Activated gamma-delta T cell treated with anti-CD3 and anti-CD28 coated beads, Interleukin-2, amount 50 U/mL, for 16 hours (primary cell): ENCODE measurements at places on chromosomes 5 and 9.

DNA sequence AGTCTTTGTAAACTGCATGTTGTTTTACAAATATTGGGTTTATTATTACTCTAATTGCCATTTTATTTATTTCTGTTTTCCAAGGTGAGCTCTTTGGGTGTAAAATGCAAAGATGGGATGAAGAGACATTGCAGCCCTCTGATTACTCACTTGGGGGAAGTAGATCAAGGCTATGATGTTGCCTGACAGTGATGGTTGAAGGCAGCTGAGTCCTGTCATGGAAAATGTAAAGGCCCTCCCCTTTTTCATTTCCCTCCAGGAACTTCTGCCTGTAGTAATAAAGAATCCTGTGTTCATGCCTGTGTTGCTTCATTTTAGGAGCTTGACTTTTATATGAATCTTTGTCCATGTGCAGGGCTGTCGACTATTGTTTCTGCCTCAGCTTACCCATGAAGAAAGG, 605.4 kb upstream of the CLINT1 start:
- DNase-seq, result no peak

DNA sequence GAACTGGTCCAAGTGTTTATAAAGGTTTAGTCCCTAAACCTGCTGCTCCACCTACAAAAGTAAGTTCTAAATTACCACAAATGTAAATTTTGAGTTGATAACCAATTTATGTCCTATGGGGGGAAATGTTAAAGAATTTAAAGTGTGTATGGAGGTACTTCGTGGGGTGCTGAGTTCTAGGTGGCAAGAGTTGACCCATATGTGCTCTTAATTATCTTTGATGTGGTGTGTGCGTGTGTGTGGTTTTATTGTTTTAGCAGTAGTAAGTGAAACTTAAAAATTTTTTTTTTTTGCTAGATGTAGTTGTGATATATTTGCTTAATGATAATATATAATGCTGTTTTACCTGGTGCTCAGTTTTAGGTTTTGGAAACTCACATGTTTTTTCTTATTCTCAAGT, 72.6 kb downstream of the GPBP1 start:
- no peak for DNase-seq

- DNase-seq, result no peak
Measured at GRCh38 chr9:129336601-129337331, 158.7 kb upstream of the IER5L start.

GRCh38 chr5:39560726-39561125, 135.9 kb upstream of the DAB2 start:
- no peak for DNase-seq

GRCh38 chr5:28403846-28404245, 1365.5 kb upstream of the CDH9 start:
- no peak for DNase-seq

GRCh38 chr9:112755675-112756074, 5.1 kb downstream of the SNX30 start:
- no peak for DNase-seq

DNA sequence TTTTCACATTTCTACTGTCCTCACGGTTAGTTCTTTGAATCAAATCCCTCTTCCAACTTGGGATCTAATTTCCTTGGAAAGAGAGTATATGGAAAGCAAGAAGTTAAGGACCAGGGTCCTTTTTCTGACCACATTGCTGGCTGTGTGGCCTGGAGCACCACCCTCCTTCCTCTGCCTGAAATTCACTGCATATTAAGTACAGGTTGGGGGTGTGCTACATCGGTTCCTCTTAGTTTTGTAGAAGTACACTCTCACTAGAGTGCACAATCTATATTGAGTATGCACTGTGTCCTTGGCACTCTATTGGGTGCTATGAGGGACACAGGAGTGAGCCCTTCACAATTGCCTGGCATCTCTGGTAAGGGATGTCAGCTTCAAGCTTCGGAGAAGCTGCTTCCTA, 53.8 kb upstream of the KLF9 start:
- DNase-seq, result no peak

GRCh38 chr9:131739133-131739958, 530 bp downstream of the RAPGEF1 start:
- DNase-seq, result peak; percentile 39

DNA sequence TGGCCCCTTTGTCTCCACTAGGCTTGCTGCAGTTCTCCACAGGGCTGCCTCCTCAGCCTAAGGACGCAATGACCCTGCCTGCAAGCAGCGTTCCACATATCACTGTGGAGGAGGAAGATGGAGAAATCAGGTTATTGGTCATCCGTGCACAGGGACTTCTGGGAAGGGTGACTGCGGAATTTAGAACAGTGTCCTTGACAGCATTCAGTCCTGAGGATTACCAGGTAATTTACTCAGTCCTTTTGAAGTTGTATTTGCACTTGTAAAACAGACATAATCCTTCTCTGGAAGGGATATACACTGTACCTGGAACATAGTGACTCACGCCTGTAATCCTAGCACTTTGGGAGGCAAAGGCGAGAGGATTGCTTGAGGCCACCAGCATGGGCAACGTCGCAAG, 116.6 kb downstream of the ADGRV1 start:
- no peak for DNase-seq

GRCh38 chr5:9712506-9712905, 82.4 kb upstream of the TAS2R1 start:
- no peak for DNase-seq

GRCh38 chr5:159208514-159209437, 577 bp downstream of the RNF145 start:
- DNase-seq, result no peak

DNA sequence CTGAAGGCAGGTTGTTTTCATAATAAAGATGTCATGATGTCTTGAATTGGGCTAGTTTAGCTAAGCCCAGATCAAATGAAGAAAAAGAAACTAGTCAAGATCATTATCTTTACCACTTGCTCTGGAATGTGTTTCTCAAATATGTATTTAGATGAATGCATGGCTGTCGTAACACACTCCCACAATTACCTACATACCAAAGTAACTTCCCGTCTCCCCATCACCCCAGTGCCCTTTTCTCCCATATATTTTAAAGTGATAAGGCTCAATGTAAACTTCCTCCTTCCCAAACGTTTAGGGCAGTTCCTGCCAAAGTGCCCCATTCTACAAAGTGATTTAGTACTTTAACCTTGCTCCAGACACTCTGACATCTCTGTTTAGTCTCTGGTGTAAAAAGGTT, 61.4 kb downstream of the SLC1A3 start:
- no peak for DNase-seq

GRCh38 chr9:3292311-3292710, 233.5 kb downstream of the RFX3 start:
- no peak for DNase-seq

DNA sequence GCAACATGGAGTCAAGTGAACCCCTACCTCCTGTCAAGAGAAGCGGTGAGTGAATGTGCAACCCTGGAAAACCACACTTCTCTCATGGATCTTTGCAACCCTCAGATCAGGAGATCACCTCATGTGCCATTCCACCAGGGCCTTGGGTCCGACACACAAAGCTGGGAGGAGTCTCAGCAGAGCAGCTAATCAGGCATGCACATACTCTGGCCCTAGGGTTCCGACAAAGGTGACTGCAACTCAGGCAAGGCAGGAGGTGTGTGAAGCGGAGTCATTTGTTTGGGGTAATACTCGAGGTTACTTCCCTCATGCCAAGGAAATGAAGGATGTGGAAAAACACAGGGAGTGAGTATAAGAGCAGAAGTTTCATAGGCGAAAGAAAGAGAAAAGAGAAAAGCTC, 96.1 kb downstream of the GABRG2 start:
- no peak for DNase-seq

- DNase-seq, result no peak
Measured at GRCh38 chr9:35729700-35730485, 2.1 kb downstream of the TLN1 start.

GRCh38 chr5:32098890-32099310, 75.2 kb downstream of the GOLPH3 start:
- DNase-seq, result no peak

GRCh38 chr9:124295159-124295794, 37.5 kb downstream of the NEK6 start:
- no peak for DNase-seq

DNA sequence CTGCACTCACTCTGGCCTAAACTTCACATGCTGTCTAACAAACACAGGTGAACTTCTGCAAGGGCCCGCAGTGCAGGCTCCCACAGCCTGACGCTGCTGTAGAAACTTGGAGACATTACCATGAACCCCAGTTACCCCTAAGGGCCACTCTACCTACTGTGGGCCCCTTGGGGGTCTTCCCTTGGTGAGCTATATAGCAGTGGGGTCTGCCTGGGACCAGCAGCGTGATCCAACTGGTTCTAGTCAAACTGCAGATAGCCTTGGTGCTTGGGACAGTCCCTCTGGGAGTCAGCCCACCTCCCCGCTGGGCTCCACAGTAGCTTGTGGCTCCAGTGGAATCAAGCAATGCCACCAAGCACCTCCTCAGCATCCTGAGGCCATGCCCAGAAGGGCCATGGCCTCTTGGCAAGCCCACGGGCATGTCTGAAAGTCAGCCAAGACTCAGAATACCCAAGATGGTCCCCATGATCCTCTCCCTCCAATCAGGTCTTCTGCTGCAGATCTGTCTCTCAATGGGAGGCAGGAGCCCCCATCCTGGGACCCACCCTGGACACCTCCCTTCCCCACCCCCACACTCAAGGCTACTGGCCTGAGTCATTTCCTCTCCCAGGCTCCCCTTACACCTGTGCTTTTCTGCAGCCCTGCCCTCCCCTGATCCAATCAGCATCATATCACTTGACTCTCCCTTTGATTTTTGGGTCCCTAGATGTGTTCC, 230.0 kb upstream of the IRX1 start:
- DNase-seq, result no peak

GRCh38 chr9:116288658-116289057, 135.1 kb downstream of the PAPPA start:
- DNase-seq, result no peak

DNA sequence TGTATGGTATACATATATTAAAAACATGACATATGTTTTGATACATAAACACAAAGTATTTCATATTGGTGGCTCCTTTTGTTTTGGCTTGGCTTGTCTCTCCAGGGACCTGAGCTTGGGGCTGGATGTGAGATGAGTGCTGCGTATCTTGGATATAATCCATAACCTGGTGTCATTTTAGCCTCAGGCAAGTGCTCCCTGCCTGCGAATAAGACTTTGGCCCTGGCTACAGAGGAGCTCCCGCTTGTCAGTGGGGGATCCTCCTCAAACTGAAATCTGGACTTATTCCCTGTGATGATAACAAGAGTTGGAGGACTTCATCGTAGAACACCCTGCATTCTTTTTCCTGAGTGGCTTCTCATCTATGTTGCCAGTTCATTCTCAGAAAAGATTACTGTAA, 341.7 kb upstream of the CLINT1 start:
- no peak for DNase-seq

DNA sequence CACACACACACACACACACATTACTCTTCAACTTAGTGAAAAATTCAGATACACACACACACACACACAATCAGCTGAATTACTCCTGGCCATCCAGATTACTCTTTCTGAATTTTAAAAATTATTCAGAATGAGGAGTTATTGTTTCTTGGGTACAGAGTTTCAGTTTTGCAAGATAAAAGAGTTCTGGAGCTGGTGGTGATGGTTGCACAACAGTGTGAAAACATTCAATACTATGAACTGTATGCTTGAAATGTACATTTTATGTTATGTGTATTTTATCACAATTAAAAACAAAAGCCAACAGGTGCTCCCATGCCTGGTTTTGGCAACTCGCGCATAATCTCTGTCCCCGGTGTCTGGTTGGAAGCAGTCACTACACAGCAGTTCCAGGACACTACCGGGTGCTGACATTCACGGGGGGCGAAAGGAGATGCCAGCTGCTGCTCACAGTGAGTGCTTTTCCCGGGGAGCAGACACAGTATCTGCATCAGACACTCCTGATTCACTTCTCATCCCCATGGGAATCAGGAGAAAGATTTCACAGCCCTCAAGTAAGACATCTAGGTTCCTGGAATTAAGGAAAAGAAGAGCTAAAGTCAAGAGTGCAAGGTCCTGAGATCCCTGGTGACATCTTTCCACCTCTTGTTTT, 55.7 kb downstream of the LHFPL2 start:
- no peak for DNase-seq

DNA sequence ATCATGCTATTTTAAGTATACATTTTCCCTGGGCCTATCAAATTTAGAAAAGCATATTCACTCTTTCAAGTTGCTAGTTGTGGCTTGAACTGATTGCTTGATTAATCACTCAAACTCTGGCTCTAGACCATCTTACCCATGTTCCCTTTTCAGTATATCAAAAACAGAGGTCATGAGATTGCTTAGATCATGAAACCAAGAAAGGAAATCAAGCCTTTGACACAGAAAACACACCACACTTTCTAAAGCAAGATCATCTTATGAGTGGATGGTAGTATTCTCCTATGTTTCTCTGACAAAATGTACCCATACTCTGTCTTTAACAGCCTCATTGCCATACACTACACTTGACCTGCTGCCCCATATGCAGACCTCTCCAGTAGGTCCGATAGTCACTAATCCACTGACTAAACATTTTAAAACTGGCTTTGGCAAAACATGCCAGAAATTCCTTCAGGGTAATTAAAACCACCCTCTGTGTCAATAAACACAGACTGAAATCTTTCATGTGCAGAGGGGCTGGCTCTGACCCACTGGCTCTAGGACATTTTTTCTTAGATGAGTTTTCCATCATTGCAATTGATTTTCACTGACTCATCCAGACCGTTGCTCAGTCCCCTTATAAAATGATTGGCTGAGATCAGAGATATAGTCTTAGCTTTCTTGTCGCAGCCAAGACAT, 18.2 kb downstream of the PPP2R2B start:
- DNase-seq, result no peak

- no peak for DNase-seq
Measured at GRCh38 chr9:3027210-3027609, 183.3 kb upstream of the PUM3 start.

- DNase-seq, result no peak
Measured at GRCh38 chr9:15901572-15901971, 348.7 kb downstream of the CCDC171 start.

DNA sequence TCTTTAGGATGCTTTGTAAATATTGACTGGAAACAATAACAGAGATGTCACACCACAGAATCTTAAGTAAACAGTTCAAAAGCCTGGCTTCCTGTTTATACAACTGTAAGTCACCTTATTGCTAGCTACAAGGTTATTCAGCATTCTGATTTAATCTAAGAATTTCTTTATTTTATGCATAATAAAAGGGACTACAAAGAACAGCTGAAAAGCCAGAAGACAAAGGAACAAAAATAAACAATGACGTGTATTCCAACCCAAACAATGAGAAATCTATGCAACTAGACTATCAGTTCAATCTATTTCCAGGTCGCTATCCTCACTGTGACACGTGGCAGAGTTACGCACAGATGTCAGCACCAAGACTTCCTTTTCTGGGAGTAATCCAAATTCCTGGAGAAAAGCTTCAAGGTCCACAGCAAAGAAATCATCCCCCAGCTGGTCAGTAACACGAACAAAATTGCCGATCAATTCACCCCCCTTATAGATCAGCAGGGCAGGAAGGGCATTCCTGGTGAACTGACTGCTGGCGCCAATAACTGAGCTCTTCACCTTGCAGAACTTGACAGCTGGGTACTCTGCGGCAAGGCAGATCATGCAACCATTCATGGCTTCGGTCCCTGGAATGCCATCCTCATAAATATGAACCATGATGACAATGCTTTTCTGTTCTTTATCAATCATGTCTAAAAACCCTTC, 8.4 kb downstream of the PDCL start:
- DNase-seq, result no peak
